Heart right ventricle (tissue), 16 donors: ENCODE measurements at places on chromosomes 11 and 22.

DNA sequence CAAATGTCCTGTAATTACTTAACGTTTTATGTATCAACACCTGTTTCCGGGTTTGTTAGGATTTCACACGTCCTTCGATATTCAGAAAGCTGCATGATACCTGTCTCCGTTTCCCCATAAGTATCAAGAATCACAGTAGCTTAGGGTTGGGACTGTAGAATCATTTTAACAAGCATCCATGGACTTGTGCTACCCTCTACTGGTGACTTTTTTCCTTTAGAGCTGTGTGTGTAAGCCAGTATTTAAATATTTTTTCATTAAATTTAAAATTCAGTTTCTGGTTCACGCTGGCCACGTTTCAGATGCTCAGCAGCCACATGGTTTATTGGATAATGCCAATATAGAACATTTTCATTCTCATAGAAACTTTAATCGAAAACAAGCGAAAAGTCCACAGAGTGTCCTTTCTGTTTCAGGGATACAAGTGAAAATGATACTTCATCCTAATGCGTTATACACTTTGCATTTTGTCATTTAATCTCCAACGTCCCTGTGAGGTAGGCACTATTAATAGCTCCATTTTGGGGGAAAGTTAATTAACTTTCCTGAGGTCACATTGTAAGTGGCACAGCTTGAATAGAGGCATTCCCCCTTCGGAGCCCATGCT is 61.5 kb upstream of the SLC25A18 start:
- no peak overlapping the region for H3K4me3 ChIP-seq
- no peaks in the 10 kb centered on the region for H3K4me1 ChIP-seq
- no peaks in the 10 kb centered on the region for H3K36me3 ChIP-seq
- no peaks in the 10 kb centered on the region for H3K27me3 ChIP-seq
- no peak for DNase-seq
- H3K27ac ChIP-seq = no peak overlapping the region

DNA sequence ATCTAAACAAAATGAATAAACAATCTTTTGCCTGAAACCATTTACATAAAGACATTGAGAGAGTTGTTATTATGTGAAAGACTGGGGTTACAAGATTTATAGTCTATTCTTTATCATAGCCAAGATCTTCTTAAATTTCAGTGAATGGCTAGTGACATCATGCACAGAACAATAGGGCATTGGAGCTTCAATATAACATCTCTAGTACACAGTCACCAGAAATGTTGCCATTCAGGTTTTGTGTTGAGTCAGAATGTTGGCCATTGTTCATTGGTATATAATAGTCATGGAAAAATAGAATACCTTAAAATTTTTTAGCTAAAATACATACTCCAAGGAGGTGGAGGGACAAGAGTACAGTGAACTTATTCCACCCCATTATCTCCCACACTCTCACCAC is 44.3 kb downstream of the SLC5A12 start:
- H3K36me3 ChIP-seq = no peaks in the 10 kb centered on the region
- no peaks in the 10 kb centered on the region for H3K4me1 ChIP-seq
- no peak overlapping the region for H3K4me3 ChIP-seq
- H3K27ac ChIP-seq = no peak overlapping the region

- H3K4me3 ChIP-seq = no peak overlapping the region
- no peak overlapping the region for H3K27ac ChIP-seq
- H3K27me3 ChIP-seq = no peaks in the 10 kb centered on the region
Observed at GRCh38 chr11:5546457-5546856, 1.9 kb downstream of the OR52H1 start.

- no peaks in the 10 kb centered on the region for H3K27me3 ChIP-seq
- no peak overlapping the region for H3K27ac ChIP-seq
- H3K4me1 ChIP-seq = no peaks in the 10 kb centered on the region
- H3K36me3 ChIP-seq = no peaks in the 10 kb centered on the region
- H3K4me3 ChIP-seq = no peak overlapping the region
Observed at GRCh38 chr11:80773919-80774318, 1333.1 kb upstream of the TENM4 start.

DNA sequence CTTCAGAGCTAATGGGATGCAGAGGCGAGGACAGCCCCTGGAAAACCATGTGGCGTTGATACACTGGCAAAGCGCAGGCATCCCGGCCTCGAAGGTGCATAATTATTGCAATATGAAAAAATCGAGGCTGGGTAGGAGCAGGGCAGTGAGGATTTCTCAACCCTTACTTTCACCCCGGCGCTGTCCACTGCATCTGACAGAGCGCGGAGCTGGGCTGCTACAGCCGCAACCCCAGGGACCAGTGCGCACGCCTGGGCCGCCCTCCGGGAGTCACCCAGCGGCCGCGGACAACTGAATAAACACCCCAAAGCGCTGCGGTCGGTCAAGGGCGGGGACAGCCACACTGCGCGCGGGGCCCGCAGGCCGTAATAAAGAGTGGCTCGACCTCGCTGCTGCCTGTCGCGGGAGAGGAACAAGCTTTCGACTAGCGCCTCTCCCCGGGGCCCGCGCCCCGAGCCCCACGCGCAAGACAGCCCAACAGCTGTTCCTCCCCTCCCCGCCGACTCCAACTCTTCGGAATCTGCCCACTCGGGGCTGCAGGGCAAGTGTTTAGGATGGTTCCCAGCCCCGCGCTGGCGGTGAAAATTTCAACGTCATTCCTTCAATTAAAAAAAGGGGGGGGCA is 3.6 kb upstream of the WT1 start:
- H3K27ac ChIP-seq = no peak overlapping the region
- peak overlapping the region; percentile 29 for H3K4me3 ChIP-seq
- H3K36me3 ChIP-seq = no peaks in the 10 kb centered on the region
- H3K27me3 ChIP-seq = peaks cover 96% of the 10 kb centered on the region
- no peak for DNase-seq

GRCh38 chr11:74608431-74608830 is 16.0 kb downstream of the POLD3 start:
- H3K27me3 ChIP-seq = no peaks in the 10 kb centered on the region
- H3K27ac ChIP-seq = no peak overlapping the region
- H3K36me3 ChIP-seq = peaks cover 12% of the 10 kb centered on the region
- DNase-seq = no peak
- no peak overlapping the region for H3K4me3 ChIP-seq
- H3K4me1 ChIP-seq = no peaks in the 10 kb centered on the region

DNA sequence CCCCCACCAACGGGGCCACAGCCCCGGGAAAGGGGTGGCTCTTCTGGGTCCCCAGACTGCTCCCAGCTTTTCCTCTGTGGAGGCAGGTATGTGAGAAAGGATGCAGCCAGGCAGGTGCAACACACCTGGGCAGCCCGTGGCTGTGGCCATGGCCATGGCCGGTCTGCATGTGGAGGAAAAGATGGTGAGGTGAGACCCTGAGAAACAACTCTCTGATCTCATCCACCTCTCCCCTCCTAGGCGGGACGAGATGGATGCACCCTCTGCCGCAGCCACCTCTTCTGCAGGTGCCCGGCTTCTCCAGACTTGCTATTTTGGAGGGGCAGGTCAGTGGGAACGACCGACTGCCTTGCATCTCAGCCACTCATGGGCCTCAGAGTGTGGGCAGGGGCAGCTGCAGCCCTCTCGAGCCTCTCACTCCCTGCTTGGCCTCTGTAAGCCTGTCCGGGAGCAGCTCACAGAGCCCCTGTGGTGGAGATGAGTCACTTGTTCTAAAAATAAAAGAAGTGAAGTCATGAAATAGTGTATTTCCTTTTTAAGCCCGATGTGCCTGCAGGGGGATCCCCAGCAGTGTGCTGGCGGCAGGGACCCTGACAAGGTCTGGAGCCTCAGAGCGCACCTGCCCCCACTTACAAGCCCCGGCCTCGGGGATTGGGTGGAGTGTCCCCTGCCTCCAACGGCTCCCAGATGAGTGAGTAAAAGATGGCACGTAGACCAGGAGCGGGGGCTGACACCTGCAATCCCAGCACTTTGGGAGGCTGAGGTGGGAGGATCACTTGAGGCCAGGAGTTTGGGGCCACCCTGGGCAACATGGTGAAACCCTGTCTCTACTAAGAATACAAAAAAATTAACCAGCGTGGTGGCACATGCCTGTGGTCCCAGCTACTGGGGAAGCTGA is 10.7 kb downstream of the SMIM38 start:
- peaks cover 11% of the 10 kb centered on the region for H3K4me1 ChIP-seq
- H3K27ac ChIP-seq = no peak overlapping the region
- no peaks in the 10 kb centered on the region for H3K36me3 ChIP-seq
- no peaks in the 10 kb centered on the region for H3K27me3 ChIP-seq
- no peak for DNase-seq

DNA sequence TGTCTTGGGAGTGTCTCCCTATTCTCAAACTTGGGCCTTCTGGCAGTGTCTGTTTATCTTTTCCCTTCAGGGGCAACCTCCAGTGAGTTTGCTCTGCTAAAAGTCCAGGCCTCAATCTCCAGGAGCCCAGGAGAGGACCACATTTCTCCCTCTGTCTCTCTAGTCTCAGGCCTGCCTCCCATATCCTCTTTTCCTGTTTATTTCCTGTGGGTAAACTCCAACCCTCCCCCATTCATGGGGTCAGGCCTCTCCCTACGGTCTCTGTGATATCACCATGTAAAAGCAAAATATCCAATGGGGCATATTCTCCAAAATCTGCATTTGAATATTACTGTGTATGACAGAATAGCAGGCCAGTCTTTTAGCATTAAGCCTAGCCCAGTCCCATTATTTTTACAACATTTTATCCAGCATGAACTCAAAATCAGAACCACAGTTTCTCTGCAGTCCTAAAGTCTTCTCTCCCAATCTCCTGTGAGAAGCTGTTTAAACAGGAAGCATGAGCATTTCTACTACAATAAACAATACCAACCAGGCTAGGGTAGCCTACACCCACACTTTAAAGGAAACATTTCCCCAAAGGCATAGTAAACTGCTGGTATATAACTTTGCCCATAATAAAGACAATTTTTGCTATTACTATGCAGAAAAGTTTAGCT is 18.0 kb upstream of the TMEM135 start:
- no peaks in the 10 kb centered on the region for H3K27me3 ChIP-seq
- peak overlapping the region; percentile 46 for H3K27ac ChIP-seq
- H3K36me3 ChIP-seq = no peaks in the 10 kb centered on the region

- H3K4me1 ChIP-seq = peaks cover 20% of the 10 kb centered on the region
- no peaks in the 10 kb centered on the region for H3K36me3 ChIP-seq
- DNase-seq = no peak
- no peak overlapping the region for H3K27ac ChIP-seq
Observed at GRCh38 chr11:46913484-46913883, 4.9 kb downstream of the LRP4 start.

DNA sequence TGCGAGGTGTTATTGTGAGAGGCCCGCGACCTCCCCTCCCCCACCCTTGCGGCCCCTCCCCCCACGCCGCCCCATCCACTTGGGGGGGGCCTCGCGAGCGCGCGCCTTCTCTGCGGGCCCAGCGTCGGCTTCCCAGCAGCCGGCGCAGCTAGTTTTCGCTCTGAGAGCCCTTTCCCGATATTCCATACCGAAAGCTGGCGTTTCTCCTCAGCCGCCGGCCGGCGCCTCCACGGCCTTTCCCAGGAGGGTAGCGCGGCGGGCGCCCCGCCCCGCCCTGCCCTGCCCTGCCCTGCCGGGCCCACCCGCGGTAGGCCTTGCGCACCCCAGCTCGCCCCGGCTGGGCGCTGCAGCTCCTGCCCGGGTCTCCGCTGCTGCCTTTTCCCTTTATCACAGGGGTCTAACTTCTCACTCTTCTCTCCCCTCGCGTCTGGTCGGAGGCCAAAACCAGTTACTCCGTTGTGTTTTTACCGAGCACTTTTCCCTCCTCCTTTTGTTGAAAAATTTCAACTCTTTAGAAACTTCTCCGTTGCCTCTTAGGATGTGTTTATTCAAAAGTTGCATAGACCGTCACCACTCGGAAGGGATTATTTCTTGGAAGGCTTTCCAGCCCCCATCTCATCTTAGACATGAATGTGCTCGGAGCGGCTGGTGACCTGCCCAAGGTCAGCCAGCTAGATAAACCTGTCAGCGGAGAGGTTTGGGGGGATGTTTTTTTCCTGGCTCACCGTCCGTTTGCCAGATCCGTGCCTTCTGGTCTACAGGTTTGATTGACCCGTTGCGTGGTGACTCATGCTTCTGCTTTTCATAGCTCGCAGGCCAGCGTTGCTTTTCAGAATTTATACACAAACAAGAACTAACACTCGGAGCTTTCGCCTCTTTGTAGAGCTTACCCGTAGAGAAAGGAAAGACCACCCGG is 648 bp downstream of the PAFAH1B2 start:
- peaks cover 46% of the 10 kb centered on the region for H3K4me1 ChIP-seq
- H3K36me3 ChIP-seq = peaks cover 26% of the 10 kb centered on the region
- peak overlapping the region; percentile 97 for H3K4me3 ChIP-seq
- H3K27ac ChIP-seq = peak overlapping the region; percentile 94
- DNase-seq = peak; percentile 53
- H3K27me3 ChIP-seq = no peaks in the 10 kb centered on the region

GRCh38 chr22:37180531-37181231 is 7.4 kb downstream of the C1QTNF6 start:
- peaks cover 30% of the 10 kb centered on the region for H3K4me1 ChIP-seq
- no peaks in the 10 kb centered on the region for H3K36me3 ChIP-seq
- no peaks in the 10 kb centered on the region for H3K27me3 ChIP-seq
- no peak overlapping the region for H3K27ac ChIP-seq

DNA sequence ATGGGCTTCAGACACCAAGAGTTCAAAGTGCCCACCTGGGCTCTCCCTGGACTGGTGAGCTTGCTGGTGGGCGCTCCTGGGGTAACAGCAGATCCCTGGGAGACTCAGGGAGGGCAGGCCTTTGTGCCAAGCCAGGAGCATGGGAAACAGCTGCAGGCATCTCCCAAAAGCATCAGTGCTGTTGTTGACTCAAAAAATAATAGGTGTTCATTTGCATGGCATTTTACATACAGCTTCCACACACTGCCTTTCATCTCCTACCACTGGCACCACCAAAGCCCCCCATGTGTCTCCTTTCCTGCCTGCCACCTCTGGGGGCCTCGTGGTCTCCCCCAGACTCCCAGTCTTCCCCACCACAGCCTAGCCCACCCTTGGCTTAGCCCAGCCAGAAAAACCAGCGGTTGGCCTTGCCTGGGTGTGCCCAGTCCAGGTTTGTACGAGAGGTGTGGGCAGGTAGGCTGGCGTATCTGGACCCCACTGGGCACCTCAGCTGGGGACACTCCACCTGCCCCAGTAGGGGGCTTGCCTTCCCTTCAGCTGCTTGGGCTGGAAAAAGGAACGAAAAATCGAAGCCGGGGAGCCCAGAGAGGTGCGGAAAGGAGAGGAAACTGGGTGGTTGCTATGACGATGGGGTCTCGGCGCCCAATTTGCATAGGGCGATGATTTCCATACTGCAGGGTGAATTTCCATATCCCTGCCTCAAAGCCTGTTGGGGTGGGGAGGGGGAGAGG is 15.0 kb downstream of the POU2F3 start:
- no peaks in the 10 kb centered on the region for H3K27me3 ChIP-seq
- no peaks in the 10 kb centered on the region for H3K36me3 ChIP-seq
- no peak overlapping the region for H3K27ac ChIP-seq
- DNase-seq = no peak
